Naive thymus-derived CD8-positive, alpha-beta T cell (primary cell): ENCODE measurements at places on chromosomes 1 and 21.

DNA sequence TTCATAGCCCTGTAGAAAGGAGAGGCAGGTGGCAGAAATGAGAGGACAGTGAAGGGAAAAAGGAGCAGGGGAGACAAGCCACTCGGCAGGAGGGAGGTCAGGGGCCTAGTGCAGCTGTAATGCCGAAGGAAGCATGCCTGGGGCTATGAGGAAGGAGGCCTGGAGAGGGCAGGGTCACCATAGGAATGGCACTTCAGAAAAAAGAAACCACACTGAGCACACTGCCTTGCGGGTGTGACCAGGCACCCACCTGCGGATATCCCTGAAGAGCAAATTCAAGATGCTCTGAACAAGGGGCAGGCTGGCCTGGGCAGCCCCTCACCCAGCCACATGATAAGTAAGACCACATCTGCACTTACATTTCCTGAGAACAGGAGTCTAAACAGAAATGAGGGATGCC lies 104.7 kb downstream of the JAK1 start:
- DNase-seq, result no peak

- no peak for DNase-seq
Measured at GRCh38 chr1:88661951-88662699, 21.9 kb upstream of the PKN2 start.

DNA sequence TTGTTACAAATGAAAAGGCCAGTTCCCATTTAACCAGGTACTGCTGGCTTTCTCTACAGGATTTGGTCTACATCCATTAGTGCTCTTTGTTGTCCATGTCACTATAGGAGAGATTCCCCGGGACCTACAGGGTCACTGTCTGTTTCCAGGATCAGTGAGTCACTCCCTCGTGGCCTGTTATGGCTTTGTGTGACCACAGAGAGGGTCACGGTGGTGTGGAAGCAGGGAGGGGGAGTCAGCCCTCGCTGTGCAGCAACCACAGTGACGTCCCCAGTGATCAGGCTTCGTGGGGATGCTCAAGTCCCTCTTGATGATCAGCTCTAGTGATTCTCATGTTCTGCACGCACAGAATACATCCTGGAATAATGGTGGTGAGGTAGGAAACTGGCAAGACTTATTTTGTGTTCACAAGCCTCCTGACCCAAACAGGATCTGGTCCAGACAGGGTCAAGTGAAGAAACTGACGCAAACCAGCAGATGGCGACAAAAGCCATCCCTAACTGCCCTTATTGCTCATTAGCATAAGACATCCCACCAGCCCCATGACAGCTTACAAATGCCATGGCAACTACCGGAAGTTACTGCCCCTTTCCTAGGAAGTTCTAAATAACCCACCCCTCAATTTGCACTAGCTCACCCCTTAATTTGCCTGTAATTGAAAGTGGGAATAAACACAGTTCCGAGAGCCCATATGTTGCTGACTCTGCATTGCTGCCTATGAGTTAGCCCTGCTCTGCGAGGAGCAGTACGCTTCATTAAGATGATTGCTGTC lies 98.5 kb downstream of the DISC1 start:
- DNase-seq, result no peak

DNA sequence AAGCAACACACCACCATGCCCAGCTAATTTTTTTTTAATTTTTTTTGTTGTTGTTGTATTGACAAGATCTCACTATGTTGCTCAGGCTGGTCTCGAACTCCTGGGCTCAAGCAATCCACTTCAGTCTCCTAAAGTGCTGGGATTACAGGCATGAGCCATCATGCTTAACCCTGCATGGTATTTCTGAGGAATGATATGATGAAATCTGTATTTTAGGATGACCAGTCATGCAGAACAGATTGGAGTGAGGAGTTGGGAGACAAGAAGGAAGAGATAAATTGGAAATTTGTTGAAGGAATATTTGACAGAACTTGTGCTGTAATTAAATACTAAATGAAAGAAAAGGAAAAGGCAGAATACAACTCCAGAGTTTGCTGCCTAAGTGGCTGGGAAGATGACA lies 4.7 kb upstream of the NDUFS5 start:
- DNase-seq, result no peak

- DNase-seq, result no peak
Measured at GRCh38 chr1:65009176-65009575, 42.8 kb upstream of the JAK1 start.
